ENCODE measurements at places on chromosomes 2 and 18. TPM values are rescaled to one million over a fixed set of nuclear protein-coding genes. Genes with fewer than 3 reads are reported as not detected.
A peak's percentile ranks its signal among the peaks of the same experiment; 100 is the strongest.

GRCh38 chr2:189548666-189549448 is 31.7 kb downstream of the SLC40A1 start:
- DNase-seq = no peak

DNA sequence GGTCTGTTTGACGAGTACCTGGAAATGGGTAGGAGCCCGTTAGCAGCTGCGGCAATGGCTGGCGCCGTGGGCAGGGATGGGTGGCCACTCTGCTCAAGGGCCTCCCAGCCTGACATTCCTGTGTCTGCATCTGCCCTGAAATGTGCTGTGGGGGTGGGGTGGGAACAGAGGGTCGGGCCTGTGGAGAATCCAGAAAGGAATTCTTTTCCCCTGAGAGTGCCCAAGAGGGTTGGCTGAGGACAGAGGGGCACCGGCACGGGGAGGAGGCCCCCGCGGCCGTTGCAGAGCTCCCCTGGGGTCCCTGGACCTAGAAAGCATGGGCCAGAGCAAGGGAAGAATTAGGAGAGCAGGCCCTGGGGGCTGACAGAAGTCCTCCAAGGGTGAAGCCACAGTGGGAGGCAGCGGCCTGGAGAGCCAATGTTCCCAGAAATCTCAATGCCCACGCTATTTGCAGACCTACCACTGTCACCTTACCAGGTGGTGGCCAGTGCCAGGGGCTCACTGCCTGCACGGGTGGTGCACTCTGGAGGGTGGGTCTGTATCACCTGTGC is 27.8 kb downstream of the ANO7 start:
- DNase-seq = no peak

GRCh38 chr2:29326926-29327325 is 211.7 kb downstream of the CLIP4 start:
- no peak for DNase-seq

- DNase-seq = no peak
Measured at GRCh38 chr2:60882971-60883753, 1.8 kb downstream of the REL start.

DNA sequence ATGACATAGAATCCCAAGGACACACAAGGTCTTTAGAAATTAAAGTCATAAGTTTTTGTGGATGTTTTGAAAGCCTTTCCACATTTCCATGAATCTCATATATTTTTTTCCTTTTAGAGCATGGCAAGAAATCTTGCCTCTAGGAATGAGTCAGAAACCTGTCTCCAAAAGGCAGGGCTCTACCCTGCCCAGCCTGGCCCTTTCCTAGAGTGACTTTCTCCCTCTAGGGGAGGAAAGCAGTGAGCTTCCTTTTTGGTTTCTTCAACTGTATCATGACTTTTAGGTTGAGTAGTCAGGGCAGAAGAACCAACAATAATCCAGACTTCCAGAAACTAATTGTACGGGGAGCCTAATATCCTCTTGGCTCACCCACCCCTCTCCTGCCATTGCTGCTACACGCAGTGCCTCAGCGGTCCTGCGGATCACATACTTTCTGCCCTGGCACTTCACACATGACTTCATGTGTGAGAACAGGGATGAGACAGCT is 300.3 kb downstream of the AGPS start:
- DNase-seq = peak; percentile 47

DNA sequence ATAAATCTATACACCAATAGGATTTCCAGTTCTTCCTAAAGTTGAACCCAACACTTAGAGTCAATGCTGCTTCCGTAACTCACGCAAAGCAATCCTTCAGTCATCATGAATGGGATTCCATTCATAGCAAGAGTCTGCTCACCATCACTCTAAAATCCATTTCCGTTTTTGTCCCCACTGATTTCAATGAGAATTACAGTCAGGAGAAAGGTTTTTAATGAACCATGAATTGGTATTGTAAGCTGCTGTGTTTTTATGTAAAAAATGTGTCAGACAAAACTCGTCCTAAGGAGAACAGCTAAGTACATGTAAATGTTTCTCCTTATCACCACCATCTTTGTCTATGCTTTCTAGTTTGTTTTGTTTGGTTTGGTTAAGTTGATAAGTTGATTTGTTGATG is 391.5 kb downstream of the IRS1 start:
- no peak for DNase-seq

DNA sequence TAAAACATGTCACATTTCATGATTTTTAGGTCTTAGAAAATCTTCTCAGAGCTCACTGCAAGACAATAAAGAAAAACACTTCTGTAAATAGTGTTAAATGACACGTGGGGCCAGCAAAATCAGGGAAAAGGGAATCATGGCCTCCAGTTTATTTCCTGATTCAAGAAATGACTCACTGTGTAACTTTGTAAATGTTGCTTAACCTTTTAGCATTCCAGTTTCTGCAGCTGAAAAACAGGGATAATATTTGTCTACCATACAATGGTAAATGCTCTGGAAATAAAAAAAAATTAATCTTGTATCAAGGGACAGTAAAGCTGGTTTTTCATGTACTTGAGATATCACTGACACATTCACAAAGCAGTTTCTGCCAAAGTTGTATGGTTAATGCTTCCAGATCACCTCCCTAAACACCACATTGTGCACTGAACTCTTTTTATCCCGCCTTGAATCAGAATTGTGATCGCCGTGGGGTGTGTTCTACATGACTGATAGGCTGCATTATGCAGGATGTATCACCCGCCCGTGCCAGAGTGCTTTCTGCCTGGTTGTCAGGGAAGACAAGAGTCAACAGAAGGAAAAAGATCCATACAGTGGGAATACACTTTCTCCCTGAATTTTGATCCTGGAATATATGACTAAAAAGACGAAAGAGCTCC is 238.8 kb downstream of the IKZF2 start:
- DNase-seq = peak; percentile 58

DNA sequence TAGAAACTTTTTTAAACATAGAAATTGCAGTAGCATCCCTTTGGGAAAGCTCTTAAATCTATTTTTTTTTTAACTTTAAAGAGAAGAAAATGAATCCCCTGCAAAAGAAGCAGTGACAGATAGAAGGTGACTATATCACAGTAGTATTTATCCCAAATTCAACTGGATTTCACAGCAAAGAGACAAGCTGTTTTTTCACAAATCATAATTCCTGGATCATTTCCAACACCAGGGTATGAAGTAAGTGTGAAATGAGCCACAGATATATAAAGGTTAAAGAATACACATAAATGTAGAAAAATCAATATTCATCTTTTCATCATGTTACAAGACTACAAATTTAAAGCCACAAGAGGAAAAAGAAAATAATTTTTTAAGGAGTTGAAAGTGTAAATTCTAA is 1404.9 kb upstream of the NXPH2 start:
- no peak for DNase-seq

DNA sequence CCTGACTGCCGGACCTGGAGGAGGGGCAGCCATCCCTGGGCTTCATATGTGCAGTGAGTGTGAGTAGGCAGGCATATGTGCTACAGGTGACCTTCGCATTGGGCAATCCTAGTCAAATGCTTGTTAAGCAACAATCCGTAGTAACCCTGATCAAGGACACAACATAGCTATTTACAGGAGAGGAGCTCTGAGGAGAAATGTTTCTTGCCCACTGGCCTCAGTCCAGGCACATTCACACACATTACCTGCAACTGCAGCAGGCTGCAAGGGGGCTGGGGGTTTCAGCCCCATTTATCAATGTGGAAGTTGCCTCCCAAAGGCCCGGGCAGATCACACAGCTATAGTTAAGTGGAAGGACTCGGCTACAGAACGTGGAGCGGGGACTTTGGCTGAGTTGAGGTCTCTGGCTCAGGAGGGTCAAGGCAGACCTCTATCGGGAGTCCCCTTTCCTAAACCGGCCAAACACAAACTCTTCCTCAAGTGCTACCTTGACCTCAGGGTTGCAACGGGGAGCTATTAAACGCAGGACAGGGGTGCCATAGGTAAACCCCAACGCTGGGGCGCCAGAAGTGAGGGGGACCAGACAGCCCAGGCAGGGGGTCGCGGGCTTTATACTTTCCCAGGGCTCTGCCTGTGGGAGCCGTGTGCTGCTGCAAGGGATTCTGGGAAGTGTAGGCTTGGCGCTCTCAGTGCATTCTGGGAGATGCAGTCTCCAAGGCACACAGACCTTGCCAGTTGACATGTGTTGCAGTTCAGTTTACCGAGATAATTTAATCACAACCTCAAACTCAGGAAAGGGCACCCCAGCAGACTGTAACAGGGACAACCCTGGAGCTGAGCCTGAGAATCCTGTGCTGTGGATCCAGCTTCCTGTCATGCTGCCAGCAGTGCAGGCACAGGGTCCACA is 9.4 kb downstream of the KHK start:
- DNase-seq = peak; percentile 49

The TTC31 gene
- 26.2 TPM for total RNA-seq

The GPBAR1 gene
- 1.1 TPM for total RNA-seq
